Neural crest cell (in vitro differentiated cells): ENCODE measurements at places on chromosomes 5 and 9. TPM values are rescaled to one million over a fixed set of nuclear protein-coding genes. Genes with fewer than 3 reads are reported as not detected.

GRCh38 chr5:140143521-140144258, 18.0 kb downstream of the IGIP start:
- H3K36me3 ChIP-seq: no peaks in the 10 kb centered on the region
- peaks cover 64% of the 10 kb centered on the region for H3K27me3 ChIP-seq
- peaks cover 12% of the 10 kb centered on the region for H3K4me1 ChIP-seq
- no peak for DNase-seq

The BTNL8 gene
- total RNA-seq: not detected in 2 replicates

The SLC34A3 gene
- not detected in 2 replicates for total RNA-seq

The TAS2R1 gene
- not detected in 2 replicates for total RNA-seq

GRCh38 chr9:137482094-137482781, 23.1 kb upstream of the NSMF start:
- no peak for DNase-seq
- no peaks in the 10 kb centered on the region for H3K36me3 ChIP-seq
- H3K27ac ChIP-seq: peak overlapping the region; percentile 12

DNA sequence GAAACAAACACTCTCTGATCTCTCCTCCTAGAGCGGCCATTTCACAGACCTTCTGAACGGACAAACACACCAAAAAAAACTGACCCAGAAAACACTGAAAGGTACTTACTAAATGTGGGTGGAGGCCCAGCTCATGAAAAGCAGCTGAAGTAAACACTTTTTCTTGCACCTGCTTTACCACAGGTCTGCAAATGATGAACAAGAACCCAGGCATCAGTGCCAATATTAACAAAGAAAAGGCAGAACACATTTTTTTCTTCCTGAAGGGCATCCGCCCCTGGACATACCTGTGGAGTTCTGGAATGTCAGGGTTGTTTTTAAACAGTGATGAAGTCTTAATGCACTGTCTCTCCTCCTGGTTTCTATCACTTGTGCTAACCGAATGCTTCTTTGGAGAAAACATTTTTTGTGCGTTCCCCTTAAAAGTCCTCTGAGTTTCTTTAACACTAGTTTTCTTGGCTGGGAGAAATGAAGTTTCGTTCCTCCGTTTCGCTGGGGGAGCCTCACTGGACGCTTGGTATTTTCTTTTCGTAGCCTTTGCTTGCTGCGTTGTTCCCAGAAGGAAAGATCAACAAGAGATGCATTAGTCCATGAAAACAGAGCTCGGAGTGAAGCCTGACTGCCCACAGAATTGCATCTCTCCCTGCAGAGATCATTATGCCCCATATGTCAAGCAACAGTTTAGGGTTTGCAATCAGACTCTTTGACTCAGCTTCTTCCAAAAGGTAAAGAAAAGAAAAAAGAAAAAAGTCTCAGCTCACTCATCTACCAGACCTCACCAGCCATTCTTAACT, 7.4 kb downstream of the DDX31 start:
- no peak overlapping the region for H3K27ac ChIP-seq
- DNase-seq: no peak
- H3K27me3 ChIP-seq: no peaks in the 10 kb centered on the region
- H3K36me3 ChIP-seq: no peaks in the 10 kb centered on the region
- H3K4me3 ChIP-seq: no peak overlapping the region
- no peaks in the 10 kb centered on the region for H3K4me1 ChIP-seq

The LIFR gene
- total RNA-seq: 19.6 and 21.3 TPM in 2 replicates

DNA sequence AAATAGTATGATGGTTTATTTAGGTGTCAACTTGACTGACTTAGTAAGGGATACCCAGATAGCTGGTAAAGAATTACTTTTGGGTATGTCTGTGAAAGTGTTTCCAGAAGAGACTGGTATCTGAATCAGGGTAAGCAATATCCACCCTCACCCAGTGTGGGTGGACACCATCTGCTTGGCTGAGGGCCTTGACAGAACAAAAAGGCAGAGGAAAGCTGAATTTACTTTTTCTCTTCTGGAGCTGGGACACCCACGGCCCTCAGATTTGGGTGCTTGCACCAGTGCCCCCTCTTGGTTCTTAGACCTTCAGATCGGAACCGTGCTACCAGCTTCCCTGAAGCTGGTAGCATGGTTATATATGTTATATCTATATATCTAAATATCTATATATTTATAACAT, 489.5 kb upstream of the MPDZ start:
- DNase-seq: no peak
- H3K27me3 ChIP-seq: no peaks in the 10 kb centered on the region
- H3K36me3 ChIP-seq: no peaks in the 10 kb centered on the region
- no peak overlapping the region for H3K4me3 ChIP-seq
- no peak overlapping the region for H3K27ac ChIP-seq
- no peaks in the 10 kb centered on the region for H3K4me1 ChIP-seq

GRCh38 chr9:87116492-87116891, 169.2 kb upstream of the GAS1 start:
- H3K36me3 ChIP-seq: no peaks in the 10 kb centered on the region
- no peak overlapping the region for H3K4me3 ChIP-seq
- no peak for DNase-seq
- H3K27me3 ChIP-seq: no peaks in the 10 kb centered on the region

The OCLN gene
- total RNA-seq: 6.7 and 7.9 TPM in 2 replicates

- H3K4me1 ChIP-seq: peaks cover 10% of the 10 kb centered on the region
- H3K36me3 ChIP-seq: peaks cover 4% of the 10 kb centered on the region
Measured at GRCh38 chr9:515665-516064, 301.0 kb downstream of the DOCK8 start.

DNA sequence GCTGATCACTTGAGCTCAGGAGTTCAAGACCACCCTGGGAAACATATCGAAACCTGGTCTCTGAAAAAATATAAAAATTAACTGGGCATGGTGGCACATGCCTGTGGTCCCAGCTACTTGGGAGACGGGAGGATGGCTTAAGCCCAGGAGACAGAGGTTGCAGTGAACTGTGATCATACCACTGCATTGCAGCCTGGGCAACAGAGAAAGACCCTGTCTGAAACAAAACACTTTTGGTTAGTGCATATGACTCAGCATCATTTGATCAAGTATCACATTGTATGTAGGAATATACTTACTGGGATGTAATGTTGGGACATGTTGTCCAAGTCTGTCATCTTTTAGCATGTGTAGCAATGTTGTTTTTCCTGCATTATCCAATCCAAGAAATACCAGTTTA, 12.0 kb downstream of the SAR1B start:
- no peak overlapping the region for H3K27ac ChIP-seq
- no peak overlapping the region for H3K4me3 ChIP-seq
- no peaks in the 10 kb centered on the region for H3K27me3 ChIP-seq
- peaks cover 7% of the 10 kb centered on the region for H3K36me3 ChIP-seq
- DNase-seq: no peak
- no peaks in the 10 kb centered on the region for H3K4me1 ChIP-seq

DNA sequence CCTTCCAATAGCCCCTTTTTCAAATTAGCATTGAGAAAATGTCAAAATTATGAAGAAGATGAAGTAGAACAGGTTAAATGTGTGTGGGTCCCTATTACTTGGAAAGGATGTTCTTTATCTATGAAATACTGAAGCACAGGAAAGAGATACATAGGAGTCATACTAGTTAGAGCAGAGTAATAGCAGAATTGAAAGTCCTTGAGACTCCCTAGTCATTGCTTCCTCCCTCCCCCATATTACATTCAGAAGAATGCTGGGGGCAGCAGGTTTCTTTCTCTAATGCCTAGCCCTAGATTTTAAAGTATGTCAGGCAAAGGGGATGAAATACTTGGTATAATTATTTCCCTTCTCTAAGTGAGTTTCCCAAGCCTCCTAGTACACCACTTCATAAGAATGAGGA, 4.4 kb downstream of the ZCCHC9 start:
- H3K27me3 ChIP-seq: no peaks in the 10 kb centered on the region
- H3K36me3 ChIP-seq: no peaks in the 10 kb centered on the region
- no peak overlapping the region for H3K27ac ChIP-seq
- peak overlapping the region; percentile 41 for H3K4me3 ChIP-seq

DNA sequence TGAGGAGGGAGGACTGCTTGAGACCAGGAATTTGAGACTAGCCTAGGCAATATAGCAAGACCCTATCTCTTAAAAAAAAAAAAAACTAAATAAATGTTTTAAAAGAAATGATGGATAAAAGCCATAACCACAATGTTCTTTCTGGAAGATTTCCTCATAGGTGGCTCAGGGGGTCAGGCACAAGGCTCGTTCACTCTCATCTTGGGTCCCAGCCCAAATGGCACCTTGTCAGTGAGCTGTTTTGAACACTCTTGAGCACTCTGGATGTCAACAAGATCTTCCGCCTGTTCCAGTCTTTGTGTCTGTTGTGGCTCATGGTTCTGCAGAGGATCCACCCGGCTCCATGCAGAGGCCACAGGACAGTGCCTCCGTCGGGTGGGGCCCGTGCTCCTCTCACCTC, 35.7 kb upstream of the LMX1B start:
- H3K27ac ChIP-seq: no peak overlapping the region
- H3K4me3 ChIP-seq: no peak overlapping the region
- H3K36me3 ChIP-seq: no peaks in the 10 kb centered on the region
- H3K4me1 ChIP-seq: no peaks in the 10 kb centered on the region
- no peak for DNase-seq

DNA sequence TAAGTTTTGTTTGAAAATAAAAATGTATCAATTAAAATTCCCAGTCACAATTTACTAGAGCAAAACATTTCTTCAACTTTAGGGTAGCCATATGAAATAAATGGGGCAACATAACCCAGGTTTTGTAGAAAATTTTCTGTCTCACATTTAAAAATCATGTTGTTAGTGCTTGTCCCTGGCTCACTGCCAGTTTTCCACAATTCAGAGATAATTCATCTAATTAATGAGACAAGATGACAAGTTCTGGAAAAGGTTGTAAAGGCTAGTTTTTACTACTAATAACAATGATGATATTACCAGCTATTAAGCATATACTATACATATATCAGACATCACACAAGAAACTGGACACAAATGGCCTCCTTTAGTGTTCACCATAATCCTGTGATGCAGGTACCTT, 45.9 kb downstream of the MEGF9 start:
- no peak overlapping the region for H3K27ac ChIP-seq
- H3K4me3 ChIP-seq: no peak overlapping the region
- peaks cover 25% of the 10 kb centered on the region for H3K4me1 ChIP-seq
- peaks cover 7% of the 10 kb centered on the region for H3K36me3 ChIP-seq

GRCh38 chr9:86503314-86503713, 149.1 kb upstream of the TUT7 start:
- DNase-seq: no peak
- no peaks in the 10 kb centered on the region for H3K4me1 ChIP-seq
- H3K36me3 ChIP-seq: no peaks in the 10 kb centered on the region
- no peak overlapping the region for H3K4me3 ChIP-seq

The PCDHB5 gene
- total RNA-seq: 3.0 and 3.3 TPM in 2 replicates

The MEF2C gene
- total RNA-seq: 46.0 and 56.2 TPM in 2 replicates

DNA sequence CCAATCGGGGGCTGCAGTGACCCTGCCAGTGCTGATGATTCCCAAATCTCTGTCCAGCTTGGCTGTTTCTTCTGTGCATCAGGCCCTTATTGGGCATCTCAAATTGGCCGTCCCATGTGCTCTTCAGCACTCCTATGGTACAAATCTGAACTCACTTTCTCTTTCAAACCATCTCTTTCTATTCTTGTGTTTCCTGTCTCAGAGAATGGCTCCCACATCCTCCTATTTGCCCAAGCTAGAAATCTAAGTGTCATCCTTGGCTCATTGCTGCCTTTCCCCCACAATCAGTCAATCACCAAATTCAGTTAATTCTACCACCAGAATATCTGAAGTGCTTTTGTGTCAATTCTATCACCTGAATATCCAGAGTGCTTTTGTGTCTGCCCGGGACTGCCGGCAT, 336.6 kb downstream of the CWC27 start:
- no peaks in the 10 kb centered on the region for H3K36me3 ChIP-seq
- H3K27ac ChIP-seq: no peak overlapping the region
- no peak overlapping the region for H3K4me3 ChIP-seq
- no peaks in the 10 kb centered on the region for H3K27me3 ChIP-seq
- H3K4me1 ChIP-seq: no peaks in the 10 kb centered on the region

DNA sequence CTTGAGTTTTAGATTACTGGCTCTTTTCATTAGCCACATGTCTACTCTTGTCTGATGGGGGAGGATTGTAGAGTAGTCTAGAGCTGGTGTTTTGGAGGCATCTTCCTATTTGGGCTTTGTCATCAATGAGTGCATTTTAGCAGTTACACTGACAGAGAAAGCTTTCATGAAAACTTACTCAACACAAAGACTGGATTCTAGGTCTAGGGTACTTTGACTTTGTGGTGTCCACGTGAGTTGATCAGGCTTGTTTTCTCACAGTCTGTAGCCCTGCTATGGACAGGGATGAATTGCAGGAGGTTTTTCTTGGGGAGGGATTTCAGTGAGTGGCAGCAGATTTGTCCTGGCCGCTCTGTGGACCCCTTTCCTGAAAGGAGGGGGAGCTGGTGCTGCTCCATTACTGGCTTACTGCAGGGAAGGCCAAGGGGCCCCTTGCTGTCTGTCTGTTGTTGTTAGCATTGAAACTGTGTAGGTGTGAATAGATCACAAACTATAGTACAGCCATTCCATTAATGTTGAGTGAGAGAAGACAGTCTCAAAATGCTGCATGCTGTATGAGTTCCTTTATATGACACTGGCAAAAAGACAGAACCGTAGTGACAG, 6.6 kb downstream of the TRIO start:
- no peaks in the 10 kb centered on the region for H3K27me3 ChIP-seq
- H3K36me3 ChIP-seq: no peaks in the 10 kb centered on the region
- peaks cover 80% of the 10 kb centered on the region for H3K4me1 ChIP-seq

The DND1 gene
- 4.2 and 4.6 TPM in 2 replicates for total RNA-seq

GRCh38 chr5:10384483-10384882, 31.0 kb downstream of the MARCHF6 start:
- no peaks in the 10 kb centered on the region for H3K27me3 ChIP-seq
- no peak overlapping the region for H3K4me3 ChIP-seq
- DNase-seq: no peak
- H3K27ac ChIP-seq: no peak overlapping the region
- H3K4me1 ChIP-seq: no peaks in the 10 kb centered on the region
- H3K36me3 ChIP-seq: peaks cover 19% of the 10 kb centered on the region

The CDK9 gene
- 77.0 and 84.8 TPM in 2 replicates for total RNA-seq

DNA sequence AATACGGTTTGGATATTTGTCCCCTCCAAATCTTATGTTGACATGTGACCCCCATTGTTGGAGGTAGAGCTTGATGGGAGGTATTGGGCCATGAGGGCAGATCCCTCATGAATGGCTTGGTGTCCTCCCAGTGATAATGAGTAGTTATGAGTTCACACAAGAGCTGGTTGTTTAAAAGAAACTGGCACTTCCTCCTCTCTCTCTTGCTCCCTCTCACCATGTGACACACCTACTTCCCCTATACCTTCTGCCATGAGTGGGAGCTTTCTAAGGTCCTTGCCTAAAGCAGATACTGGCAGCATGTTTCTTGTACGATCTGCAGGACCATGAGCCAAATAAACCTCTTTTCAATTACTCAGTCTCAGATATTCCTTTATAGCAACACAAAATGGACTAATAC, 132.0 kb downstream of the PIK3R1 start:
- no peak overlapping the region for H3K4me3 ChIP-seq
- peaks cover 4% of the 10 kb centered on the region for H3K36me3 ChIP-seq
- H3K27ac ChIP-seq: no peak overlapping the region
- H3K4me1 ChIP-seq: peaks cover 13% of the 10 kb centered on the region
- no peaks in the 10 kb centered on the region for H3K27me3 ChIP-seq
